Stimulated activated CD4-positive, alpha-beta T cell treated with anti-CD3 and anti-CD28 coated beads, Interleukin-2, amount 100 ng/mL, for 4 hours (primary cell): ENCODE measurements at places on chromosomes 11 and 22.

DNA sequence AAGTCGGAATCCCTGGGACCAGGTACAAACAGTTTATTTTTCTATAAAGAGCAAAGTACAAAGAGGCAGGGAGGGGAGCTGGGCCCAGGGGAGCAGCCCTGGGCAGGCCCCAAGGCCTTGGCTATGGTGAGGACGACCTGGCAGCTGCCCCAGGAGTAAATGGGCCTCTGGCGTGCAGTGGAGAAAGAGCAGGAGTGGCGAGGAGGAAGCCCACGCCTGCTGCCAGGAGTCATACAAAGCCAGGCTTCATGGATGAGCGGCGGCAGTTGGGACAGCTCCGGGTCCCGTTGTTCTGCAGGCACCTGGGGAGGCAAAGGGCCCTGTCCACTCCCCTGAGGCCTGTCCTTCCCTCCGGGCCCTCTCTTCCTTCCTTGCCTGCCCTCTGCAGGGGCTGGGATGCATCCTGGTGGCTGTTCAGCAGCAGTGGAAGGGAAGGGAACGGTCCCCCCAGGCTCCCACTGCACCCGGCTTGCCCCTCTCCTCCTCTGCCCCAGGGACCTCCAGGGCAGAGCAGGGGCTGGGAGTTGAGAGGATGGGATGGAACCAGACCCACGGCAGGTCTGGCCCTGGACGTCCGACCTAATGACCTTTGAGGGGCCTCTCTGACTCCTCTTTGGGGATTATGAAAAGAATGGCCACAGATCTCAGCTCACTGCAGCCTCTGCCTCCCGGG is 11.1 kb downstream of the RAPSN start:
- no peak for DNase-seq

DNA sequence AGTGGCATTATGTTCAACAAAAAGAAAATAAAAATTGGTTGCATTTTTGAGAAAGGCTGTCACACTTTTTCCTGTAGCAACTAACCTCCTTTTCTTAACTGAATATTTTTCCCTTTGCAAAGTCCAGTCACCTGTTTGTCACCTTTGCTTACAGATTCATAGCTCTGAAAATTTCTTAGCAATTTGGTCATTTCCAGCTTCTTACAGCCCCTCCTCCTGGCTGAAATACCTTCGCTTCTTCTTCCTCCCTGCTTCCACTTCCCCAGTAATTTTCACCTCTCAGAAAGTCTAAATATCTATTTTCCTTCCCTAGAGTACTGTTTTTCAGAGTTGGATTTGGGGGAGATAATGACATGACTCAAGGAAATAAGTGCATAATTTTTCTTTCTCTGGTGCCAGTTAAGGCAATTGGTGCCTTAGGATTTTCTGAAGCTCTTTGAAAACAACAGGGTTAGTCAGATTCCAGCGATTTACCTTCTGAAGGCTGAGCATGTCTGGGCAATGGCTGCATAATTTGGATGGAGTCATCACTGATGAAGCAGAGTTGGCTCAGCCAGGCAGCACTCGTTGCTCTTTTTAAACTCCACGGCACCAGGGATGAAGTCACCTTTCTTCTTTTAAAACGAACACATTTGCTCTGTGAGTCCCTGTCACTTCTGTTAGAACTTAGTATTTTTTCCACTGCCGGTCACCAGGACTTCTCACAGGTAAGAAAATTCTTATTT is 62.1 kb upstream of the AMOTL1 start:
- DNase-seq = no peak

DNA sequence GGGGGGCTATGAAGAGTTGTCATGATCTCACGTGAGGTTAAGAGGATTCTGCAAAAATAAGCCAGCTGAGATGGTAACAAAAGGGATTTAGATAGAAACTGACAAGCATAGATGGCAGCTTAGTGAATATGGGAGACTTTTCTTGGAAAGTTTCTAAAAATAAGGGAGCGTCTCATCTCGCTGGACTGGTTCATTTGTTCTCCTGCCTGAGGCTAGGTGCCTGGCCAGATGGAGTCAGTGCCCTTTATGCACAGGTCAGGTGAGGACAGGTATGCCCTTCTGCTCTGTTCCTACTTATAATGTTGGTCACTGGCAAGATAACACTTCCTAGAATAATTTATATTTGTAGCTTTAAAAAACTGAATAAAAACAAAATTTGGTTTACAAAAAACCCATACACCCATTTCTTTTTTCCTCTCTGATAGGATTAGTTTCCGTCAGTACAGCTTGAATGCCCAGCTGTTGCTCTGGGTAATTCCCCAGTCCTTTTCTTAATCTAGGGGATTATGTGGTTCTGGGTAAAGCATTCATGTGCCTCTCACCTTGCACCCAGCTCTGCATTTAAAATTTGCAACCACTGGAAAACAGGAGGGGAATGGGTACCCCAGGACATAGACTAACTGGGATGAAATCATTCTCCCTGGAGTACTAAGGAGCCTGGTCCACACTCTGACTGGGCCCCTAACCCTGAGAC is 90.0 kb downstream of the AMOTL1 start:
- DNase-seq = no peak

- no peak for DNase-seq
These were observed 52.9 kb downstream of the CABIN1 start for GRCh38 chr22:24063986-24064385.

- DNase-seq = no peak
These were observed 12.2 kb downstream of the KCTD17 start for GRCh38 chr22:37063431-37064420.

DNA sequence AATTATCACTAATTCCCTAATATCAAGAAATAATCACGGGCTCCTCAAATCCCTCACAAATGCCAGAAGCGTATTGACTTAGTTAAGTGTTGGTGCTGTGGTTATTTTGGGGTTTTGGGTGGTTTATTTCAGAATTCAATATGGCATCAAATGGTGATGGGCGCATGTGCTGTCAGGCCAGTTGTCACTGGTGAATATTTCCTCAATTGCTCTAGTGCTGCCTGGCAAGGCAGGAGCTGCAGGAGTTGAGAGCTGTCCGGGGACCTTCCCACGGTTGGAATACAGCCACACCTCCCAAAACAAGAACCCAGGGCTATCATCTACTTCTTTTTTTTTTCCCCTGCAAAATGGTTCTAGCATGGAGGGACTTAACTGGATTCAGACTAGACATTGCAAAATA is 10.3 kb downstream of the IGLL5 start:
- no peak for DNase-seq
